Cortex of kidney (tissue), 1 donor: ENCODE measurements at places on chromosomes 7 and 10.

DNA sequence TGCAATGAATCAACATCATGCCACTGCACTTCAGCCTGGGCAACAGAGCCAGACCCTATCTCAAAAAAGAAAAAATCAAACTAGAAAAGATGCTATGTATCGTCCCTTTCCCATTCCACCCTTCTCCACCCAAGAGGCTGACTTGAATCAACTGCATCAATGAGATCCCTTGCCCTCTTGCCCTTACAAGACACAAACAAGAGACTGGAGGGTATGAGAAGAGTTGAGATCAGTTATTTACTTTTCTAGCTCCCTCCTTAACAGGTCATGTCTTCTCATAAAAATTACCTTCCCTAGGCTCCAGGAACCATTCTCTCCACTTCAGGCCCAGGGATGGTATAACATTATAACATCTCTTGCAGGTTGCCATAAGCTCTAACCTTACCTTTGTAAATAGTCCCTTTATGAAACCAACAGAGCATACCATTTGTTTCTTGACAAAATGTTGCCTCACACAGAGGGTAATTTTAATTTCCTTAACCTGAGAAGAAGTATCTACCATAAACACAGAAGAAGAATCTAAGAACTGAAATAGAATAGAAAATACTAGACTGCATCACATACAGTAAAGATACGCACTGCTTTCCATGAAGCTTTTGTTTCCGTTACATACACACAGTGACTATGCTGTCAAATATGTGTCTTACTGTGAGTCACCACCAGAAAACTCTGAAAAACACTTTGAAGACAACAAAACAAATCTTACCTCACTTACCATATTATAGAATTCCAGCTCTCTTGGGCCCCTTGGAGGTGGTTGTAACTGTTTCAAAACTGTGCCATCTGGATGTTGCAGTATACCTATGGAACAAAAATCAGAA, 30.5 kb downstream of the IPMK start:
- no peak for DNase-seq

- DNase-seq: no peak
These were observed 38.8 kb downstream of the TBXAS1 start for GRCh38 chr7:139867847-139868246.

DNA sequence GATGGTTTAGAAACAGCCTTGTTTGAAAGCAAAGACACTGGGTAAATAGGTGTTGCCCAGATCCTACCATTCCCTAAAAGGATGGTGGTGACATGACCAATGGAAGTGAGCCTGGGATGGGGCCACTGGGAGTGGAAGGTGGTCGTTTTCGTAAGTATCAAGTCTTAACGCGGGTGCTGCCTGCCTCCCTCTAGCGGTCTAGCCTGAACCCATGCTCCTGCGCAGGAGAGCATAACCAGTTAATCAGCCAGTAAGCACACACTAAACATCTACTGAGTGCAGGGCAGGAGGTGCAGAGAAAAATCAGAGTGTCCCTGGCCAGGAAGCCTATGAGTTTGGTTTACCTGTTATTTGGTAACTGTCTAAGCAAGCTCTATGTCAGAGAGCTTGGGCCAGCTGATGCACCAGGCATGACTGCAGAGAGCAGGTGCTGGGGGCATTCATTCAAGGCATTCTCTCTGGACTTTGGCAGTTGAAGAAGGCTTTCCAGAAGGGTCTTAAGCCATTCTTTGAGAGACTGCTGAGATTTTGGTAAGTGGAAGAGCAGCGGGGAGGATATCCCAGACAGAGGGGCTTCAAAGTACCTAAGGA, 930 bp downstream of the GARIN1A start:
- peak; percentile 11 for DNase-seq

GRCh38 chr10:5581670-5582566, 57.2 kb downstream of the CALML3 start:
- DNase-seq: no peak

GRCh38 chr10:17387861-17388503, 66.4 kb downstream of the ST8SIA6 start:
- no peak for DNase-seq

- no peak for DNase-seq
These were observed 119.9 kb downstream of the CNOT4 start for GRCh38 chr7:135389971-135390370.

- no peak for DNase-seq
These were observed 16.3 kb downstream of the TPK1 start for GRCh38 chr7:144819566-144819965.

DNA sequence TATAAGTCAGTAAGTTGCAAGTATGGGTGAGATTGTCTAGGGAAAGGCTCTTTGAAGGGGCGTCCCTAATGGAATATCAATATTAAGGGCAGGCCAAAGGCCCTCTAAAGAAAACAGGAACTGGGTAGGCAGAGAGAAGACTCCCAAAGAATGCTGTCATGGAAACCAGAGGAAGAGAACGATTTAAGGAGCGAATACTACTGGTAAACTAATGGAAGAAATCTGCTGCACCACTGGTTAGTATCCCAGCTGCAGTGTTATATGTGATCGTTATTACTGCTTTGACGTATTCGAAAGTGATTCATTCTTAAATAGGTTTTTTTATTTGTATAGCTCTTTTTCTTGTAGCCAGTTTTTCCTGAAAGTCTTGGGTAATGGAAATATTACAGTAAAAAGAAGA, 1.3 kb downstream of the CASP2 start:
- no peak for DNase-seq

- DNase-seq: peak; percentile 15
These were observed at the start of the genes GLUD1 and SHLD2 for GRCh38 chr10:87094373-87095235. GLUD1 (minus strand) TSS chr10:87094843; CDS start chr10:87094769, 74 bp downstream. SHLD2 (plus strand) TSS chr10:87095206; CDS start chr10:87151355, 56,149 bp downstream.

DNA sequence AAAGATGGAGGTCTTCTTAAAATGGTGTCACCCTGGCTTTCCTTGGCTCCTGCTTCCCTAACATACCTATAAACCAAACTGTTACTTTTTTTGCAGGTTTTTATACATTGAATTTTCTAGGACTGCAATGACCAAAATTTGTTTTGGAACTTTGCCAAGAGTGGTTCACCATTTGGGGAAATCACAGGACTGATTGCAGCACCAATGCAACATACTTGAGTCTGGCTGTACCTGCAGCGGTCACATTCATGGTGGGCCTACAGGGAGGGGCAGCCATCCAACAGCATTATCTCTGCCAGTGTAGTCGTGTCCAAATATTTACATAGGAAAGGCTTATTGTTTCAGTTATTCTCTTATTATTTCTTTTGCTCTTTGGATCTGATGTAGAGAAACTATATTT, 69.0 kb downstream of the HACD1 start:
- no peak for DNase-seq

- no peak for DNase-seq
These were observed 7.5 kb upstream of the ATP6V0E2 start for GRCh38 chr7:149866139-149866778.

- no peak for DNase-seq
These were observed 17.6 kb downstream of the NT5C3A start for GRCh38 chr7:33044986-33045385.

DNA sequence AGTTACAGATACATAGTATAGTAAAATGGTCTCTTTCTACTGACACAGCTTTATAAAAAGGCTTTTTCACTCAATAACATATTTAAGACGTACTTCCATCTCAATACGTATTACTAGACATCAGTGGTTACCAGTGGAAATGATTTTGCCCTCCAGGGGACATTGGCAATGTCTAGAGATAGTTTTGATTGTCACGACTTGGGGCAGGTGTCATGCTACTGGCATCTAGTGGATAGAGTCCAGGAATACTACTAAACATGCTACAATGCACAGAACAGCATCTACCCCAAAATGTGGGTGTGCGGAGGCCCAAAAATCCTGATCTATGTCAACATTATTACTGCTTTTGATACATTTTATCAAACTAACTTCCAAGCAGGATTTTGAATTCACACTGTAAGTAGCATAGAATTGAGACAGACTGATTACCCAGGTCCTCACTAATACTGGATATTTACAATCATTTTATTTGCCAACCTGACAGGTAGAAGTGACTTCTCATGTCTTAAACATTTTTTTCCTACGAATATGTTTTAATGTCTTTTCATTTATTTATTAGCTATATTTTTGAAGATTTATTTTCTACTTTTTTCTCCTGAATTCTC, 53.8 kb downstream of the HGF start:
- no peak for DNase-seq

- no peak for DNase-seq
These were observed 5.0 kb upstream of the CNOT4 start for GRCh38 chr7:135514856-135515255.

- DNase-seq: no peak
These were observed 735.2 kb upstream of the ANKRD30A start for GRCh38 chr10:36390221-36390620.

- no peak for DNase-seq
These were observed 368.2 kb upstream of the NPVF start for GRCh38 chr7:25596443-25596842.

- no peak for DNase-seq
These were observed 58.3 kb upstream of the COMTD1 start for GRCh38 chr10:75294031-75294437.

DNA sequence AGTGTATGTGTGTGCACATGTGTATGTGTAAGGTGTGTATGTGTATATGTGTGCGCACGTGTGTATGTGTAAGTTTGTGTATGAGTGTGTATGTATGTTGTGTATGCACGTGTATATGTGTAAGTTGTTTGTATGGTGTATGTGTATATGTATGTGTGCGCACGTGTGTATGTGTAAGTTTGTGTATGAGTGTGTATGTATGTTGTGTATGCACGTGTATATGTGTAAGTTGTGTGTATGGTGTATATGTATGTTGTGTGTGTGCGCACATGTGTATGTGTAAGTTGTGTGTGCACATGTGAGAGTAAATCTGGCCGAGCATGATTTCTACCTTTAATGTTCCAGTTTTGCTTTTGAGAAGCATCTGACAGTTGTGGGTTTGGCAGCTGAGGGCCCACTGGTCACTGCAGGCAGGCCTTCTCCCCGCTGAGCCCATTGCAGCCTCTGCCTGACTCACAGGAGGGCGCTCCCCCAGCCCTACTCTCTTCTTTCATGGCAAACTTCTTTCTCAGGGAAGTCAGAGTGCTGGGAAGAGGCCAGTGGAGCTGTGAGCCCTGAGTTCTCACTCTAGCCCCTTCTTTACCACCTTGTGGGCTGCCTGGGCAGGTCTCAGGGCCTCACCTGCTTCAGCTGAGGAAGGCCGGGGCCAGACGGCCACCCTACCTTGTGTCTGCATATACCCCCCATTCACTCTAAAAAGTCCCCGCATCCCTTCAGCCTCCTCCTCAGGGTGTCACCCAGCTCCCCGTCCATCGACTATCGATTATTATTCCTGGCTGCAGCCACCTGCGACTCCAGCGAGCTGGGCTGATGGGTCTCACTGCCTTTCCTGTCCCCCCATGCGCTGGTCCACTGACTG, 11.2 kb downstream of the WDR86 start:
- no peak for DNase-seq

GRCh38 chr7:77258593-77258992, 59.0 kb upstream of the FGL2 start:
- DNase-seq: no peak

GRCh38 chr7:7499892-7500291, 35.8 kb downstream of the COL28A1 start:
- DNase-seq: no peak

DNA sequence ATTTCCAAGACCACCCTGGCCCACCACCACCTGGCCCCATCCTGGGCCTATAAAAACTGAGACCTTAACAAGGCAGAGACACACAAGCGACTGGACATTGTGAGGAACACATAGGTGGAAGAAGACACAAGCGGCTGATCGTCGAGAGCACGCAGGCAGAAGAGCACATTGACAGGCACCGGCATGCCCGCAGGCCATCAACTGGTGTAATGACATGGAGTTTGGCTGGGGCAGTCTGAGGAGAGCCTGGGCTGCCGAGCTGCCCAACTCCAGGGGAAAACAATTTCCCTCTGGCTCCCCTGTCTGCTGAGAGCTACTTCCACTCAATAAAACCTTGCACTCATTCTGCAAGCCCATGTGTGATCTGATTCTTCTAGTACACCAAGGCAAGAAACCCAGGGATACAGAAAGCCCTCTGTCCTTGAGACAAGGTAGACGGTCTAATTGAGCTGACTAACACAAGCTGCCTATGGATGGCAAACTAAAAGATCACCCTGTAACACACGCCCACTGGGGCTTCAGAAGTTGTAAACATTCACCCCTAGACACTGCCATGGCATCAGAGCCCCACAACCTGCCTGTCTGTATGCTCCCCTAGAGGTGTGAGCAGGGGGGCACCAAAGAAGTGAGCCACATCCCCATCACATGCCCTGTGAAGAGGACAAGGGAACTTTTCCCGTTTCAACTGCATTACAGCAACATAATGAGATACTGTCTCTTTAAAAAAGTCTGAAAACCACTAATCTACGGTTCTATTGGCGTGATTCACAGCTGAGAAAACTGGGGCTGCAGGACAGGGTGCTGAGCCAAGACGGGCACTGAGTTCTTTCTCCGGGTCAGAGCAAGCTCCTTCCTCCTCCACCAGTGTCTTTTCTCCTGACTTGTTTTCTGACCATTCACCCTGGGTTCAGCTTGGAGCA, 18.5 kb upstream of the TNS3 start:
- DNase-seq: no peak

GRCh38 chr7:158702944-158703343, 1.7 kb downstream of the NCAPG2 start:
- DNase-seq: no peak

GRCh38 chr7:141317033-141317585, 234.1 kb upstream of the AGK start:
- DNase-seq: no peak

DNA sequence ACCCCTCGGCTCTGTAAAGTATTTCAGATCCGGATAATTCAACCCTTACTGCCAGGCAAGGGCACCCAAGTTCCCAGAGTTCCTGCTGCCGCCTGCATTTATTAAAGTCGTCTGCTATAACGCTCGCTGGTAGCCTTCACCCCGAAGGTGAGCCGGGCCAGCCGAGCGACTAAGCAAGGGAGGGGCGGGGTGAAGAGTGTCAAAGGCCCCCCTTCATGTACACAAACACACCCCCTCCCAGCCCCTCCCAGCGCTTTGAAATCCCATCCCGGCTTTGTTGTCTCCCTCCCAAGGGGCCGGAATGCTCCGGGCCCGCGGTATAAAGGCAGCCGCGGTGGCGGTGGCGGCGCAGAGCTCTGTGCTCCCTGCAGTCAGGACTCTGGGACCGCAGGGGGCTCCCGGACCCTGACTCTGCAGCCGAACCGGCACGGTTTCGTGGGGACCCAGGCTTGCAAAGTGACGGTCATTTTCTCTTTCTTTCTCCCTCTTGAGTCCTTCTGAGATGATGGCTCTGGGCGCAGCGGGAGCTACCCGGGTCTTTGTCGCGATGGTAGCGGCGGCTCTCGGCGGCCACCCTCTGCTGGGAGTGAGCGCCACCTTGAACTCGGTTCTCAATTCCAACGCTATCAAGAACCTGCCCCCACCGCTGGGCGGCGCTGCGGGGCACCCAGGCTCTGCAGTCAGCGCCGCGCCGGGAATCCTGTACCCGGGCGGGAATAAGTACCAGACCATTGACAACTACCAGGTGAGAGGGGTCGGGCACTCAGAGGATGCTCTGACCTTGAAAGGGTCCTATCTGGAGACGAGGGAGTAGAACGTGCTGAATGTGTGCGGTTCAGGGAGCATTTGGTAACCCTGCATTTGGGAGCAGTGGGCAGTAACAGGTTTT, at the start of gene DKK1:
TSS of gene DKK1 (plus strand) at position 349 of the 889 bp plus-strand sequence. CDS start at position 503, 154 bp downstream.
- peak; percentile 13 for DNase-seq
